ENCODE measurements at places on chromosomes 2 and 18.

GRCh38 chr2:33433279-33434235 is 42.9 kb upstream of the RASGRP3 start:
- DNase-seq, result no peak

GRCh38 chr2:84697895-84698294 is 181.6 kb downstream of the DNAH6 start:
- DNase-seq, result no peak

DNA sequence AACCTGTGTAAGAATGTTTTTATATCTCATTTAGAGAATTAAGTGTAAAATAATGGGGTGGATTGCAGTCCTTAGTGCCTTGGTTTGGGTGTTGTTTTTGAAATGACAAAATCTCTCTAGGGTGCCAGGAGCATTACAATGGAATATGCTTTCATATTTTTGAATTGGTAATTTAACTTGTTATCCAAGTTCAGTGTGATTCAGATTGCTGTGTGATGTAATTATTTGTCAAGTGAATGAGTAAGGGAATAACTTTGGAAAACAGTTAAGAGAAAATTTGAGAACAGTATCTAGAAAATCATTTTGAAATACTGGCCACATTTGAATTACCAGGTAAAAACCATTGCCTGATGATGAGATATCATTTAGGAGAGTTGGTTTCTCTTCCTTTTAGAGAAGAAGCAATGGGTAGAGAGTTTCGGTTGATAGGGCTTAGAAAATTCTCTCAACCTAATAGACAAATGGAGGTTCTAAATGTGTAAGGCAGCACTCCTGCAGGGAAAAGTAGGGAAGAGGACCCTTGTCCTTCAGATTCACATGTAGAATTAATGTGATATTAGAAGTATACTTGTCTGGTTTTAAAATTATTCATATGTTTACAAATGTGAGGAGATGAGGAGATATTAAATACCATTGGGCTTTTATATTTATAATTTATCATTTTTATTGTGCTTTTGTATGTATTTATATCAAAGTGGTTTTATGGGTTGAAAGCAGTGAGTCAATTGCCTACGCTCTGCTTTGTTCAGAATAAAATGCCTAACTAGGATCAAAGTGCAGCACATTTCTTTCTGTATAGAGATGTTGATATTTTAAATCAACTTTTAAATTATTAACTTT is 124.8 kb downstream of the PHLPP1 start:
- no peak for DNase-seq

- DNase-seq, result no peak
Observed at GRCh38 chr2:88521445-88522073, 69.1 kb upstream of the FOXI3 start.

- no peak for DNase-seq
Observed at GRCh38 chr2:136131961-136132824, 14.2 kb upstream of the CXCR4 start.

GRCh38 chr18:42635378-42636048 is 480.0 kb downstream of the RIT2 start:
- no peak for DNase-seq

GRCh38 chr2:220191737-220192136 is 564.3 kb downstream of the SLC4A3 start:
- no peak for DNase-seq

DNA sequence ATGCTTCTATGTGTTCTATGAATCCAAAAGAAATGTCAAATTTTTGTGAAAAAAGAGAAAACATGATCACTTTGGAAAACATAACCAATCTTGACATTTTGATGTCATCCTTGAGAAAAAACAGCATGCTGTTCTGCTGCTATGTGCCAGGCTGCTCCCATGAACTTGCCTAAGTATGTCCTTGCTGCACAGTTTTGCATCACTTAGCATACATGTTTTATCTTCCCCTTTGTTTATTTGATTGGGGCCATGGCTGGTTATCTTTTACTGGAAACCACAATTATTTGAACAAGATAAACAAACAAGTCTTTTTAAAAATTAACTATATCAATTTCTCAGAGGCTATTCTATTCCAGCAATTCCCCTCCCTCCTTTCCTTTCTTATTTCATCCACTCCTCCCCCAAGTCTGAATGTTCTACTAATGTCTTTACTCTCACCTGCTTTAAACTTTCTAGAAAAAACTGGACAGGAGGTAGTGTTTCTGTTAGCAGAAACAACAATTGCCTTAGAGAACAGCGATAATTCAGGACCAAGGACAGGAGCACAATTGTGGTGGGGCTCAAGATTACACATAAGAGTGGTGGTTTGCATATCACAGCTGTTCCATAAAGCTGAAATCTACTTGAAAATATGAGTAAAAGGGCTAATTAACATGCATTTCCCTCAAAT is 6.7 kb downstream of the AOX1 start:
- DNase-seq, result no peak

- no peak for DNase-seq
Observed at GRCh38 chr2:112805542-112805941, 21.2 kb upstream of the IL1A start.

DNA sequence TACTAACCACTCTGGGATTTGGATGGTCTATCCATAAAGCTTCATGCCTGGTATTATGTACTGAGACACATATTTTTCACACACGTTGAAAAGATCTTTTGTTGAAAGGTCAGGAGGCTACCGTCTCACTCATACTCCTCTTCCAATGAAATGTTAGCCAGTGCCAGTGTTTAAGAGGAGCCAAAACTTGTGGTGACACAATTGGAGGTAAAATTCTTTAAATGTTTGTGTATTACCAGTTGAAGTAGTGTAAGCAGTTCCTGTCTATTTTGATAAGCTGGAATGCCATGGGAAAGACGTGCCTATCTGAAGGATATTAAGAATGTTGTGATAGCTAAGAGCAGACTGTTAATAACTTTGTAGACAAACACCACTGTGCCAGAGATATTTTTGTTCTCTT is 32.1 kb downstream of the MARCHF7 start:
- DNase-seq, result no peak

- DNase-seq, result no peak
Observed at GRCh38 chr2:172109256-172109987, 6.7 kb upstream of the DLX2 start.

DNA sequence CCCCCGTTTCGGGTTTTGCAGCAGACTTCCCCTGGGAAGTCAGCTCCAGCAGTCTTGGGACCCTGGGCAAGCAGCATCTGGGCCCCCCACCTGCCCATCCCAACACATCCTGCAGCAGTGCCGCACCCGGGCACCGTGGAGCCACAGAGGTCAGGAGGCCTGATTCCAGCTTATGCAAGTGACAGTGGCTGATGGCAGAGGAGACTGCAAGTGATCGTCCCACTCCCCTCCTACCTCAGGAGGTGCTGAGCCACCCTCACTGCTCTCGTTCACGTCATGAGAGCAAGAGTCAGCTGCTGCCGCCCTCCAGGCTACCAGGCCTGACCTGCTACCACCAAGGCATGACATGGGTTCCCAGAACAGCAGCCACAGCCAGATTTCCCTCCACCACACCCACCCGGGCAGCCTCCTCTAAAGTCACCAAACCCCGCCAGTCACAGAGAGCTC is 18.2 kb downstream of the COX7A2L start:
- DNase-seq, result no peak

GRCh38 chr2:239262484-239263230 is 138.2 kb downstream of the HDAC4 start:
- DNase-seq, result no peak

DNA sequence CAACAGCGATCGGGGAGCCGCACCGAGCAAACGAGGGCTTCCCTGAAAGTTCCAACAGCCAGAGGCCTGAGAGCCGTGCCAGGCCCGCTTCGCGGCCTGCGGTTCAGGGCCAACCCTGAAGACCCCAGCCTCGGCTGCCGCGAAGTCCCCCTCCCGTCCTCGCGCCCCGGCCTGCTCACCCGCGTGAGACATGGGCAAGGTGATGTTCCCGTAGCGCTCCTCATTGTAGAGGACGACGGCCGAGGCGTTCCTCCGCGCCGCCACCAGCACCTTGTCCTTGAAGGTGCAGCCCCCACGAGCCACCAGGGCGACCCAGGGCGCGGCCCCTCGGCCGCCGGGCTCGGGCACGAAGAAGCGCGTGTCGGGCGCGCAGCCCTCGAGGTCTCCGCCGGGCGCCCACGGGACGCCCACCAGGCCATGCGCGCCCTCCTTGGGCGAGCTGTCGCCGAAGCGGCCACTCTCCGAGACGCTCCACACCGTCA is 510 bp downstream of the RNF149 start:
- DNase-seq, result no peak

DNA sequence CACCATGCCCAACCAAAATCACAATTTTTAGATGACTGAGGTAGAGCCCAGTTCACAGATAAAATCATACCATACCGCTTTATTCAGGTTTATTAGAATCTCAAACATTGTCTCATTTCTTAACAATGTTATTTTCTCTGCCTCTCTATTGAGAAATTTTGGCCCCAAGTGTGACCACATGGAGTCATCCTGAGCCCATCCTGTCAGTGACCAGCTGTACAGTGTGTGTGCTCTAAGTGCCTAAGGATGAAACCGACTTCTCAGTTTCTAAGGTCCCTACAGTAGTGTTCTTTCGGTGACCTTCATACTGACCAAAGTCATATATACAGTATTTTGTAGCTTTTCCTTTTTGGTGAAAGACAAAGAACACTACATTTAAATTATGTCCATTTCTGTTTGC is 123.7 kb upstream of the MSTN start:
- no peak for DNase-seq

DNA sequence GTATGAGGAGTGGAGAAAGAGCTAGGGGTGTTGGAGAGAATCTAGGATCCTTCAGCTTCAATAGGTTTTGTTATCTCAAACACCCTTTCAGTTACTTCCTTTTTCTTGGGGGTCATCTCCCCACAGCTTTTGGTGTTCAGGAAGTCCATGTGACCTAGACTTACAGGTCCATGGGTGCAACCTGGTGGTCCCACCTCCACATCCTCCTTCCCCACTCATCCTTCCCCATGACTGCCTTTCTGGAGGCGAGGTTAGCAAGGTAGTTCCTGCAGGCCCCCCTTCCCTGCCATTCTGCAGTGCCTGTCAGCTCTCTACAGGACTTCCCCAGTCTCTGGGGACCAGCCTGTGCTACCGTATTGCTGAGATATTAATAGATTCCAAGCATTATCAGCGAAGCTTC is 107.6 kb downstream of the TMEM17 start:
- no peak for DNase-seq

DNA sequence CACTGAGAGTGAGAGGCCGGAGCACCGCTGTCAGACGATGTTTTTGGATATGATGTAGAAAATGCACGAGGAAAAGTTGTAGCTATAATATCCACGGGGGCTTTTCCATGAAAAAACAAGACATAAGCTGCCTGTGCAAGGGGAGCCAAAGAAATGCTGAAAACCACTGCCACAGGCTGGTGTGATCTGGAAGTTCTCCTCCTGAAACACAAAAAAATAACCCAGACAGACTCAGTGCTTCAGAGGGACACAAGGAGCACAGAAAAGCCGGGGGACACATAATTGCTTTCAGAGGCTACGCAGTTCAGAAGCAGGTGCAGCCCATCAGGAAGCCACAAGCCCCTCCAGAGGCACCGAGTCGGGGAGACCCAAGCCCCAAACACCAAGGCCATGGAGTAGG is 98.2 kb downstream of the ZNF516 start:
- DNase-seq, result no peak

DNA sequence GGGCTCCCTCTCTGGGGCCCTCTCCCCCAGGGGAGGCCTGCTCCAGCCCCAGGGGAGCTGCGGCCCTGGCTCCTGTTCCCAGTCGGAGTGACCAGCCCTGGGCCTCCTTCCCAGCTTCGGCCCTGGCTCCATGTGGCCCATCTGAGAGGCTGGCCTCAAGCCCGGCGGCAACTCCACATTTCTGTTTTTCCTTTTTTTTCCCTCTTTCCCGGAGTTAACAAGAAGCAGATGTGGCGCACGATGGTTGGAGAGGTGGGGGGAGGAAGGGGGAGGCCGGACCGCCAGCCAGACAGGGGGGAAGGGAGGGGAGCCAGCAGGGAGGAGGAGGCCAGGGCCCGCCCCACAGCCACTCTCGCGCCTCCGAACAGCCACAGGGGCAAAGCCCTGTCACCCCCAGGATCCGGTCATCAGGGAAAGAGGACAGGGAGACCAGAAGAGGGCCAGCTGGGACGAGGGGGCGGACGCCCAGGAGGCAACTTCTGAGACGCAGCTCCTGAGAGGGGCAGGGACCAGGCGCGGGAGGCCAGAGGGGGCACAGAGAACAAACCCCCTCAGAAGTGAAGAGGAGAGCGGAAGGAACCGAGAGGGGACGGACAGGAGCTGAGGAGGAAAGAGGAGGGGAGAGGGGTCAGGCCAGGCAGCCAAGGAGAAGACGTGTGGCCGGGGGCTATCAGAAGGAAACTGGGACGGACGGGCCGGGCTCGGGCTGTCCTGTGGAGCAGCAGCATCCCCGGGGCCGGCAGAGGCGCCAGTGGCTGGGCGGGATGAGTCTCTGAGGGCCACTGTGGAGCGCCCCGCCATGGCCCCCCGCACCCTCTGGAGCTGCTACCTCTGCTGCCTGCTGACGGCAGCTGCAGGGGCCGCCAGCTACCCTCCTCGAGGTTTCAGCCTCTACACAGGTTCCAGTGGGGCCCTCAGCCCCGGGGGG is at the start of gene EMILIN1:
EMILIN1 (plus strand) TSS at position 349 of the 928 bp plus-strand sequence; CDS start at position 800, 451 bp downstream.
- peak; percentile 66 for DNase-seq

DNA sequence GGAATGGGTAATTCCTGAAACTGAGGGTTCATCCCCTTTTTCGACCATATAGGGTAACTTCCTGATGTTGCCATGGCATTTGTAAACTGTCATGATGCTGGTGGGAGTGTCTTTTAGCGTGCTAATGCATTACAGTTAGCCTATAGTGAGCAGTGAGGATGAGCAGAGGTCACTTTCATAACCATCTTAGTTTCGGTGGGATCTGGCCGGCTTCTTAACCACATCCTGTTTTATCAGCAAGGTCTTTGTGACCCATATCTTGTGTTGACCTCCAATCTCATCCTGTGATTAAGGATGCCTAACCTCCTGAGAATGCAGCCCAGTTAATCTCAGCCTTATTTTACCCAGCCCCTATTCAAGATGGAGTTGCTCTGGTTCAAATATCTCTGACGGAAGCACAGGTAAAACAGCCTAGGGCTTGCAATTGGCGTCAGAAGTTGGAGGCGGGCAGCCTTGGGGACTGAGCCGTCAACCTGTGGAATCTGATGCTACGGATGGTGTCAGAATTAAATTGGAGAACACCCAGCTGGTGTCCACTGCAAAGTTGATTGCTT is 19.5 kb downstream of the RALBP1 start:
- no peak for DNase-seq

DNA sequence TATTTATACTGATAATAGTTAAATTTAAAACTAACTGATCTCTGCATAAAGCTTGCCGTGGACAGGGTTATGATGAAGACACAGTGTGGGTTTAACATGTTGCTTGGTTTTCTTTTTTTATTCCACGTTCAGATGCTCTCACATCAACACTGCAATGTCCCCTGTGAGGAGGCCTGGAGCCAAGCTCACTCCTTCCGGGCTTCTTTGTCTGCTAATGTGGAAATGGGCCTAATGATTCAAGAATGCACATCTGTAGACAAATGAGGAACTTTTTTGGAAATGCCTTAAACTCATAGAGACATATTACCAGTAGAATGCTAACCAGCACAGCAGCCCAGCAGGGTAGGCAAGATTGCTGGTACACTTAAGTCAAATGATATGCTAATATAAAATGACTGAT is 208.0 kb downstream of the GALR1 start:
- DNase-seq, result no peak

- DNase-seq, result no peak
Observed at GRCh38 chr2:187003038-187003554, 154.1 kb upstream of the ZSWIM2 start.
